G401 (cell line): ENCODE measurements at places on chromosomes 1 and 21. TPM values are rescaled to one million over a fixed set of nuclear protein-coding genes. Genes with fewer than 3 reads are reported as not detected.

DNA sequence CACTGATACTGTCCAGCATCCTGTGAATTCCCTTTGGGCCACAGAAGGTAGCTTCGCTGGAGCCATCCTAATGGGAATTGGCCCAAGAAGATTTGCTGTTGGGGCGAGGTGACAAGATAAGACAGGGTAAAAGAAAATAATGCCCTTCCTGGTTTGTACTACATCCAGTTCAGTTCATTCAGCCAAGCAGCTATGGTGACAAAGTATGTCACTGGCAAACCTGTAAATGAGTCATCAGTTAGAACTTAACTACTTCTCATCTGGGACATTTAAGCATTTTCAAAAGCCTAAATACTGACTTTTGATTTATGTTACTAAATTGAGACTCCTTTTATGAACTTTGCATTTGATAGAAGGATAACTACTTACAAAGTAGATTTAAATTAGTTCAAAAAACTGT, 54.2 kb downstream of the WDR64 start:
- DNase-seq = no peak

- no peak for DNase-seq
Measured at GRCh38 chr21:42835211-42835610, 44.1 kb downstream of the WDR4 start.

DNA sequence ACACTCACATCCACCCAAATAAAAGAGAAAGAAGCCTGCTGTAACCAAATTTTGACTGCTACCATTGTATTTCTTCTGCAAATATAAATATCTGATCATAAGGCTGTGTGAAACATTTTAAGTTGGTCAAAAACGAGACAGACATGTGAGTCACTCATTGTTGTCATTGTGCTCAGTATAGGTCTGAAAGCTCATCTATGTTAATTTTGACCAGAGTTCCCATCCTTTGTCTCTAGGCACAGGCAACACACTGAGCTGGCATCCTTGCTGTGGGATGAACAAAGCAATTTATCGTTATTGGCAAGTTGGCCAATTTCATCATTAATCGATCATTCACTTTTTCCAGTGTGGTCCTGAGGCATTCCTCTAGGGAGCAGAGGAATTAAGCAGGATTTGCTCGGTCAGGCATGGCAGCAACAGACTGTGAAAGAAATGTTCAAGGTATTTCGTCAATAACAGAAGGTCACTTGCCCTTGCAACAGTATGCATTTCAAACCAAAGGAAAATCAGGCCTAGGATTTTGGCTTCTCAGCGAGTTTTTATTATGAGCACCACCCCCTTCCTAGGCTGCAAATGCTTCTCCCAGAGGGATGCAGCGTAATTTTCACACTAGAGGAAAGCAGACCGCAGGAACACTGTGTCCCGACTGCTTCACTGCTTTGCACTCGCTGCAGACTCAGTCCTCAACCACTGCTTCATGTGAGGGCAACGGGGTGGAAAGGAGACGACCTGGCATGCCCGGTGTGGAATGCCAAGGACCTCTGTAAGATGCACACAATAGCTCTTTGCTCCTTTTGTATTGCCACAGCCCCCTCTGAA, 87.9 kb upstream of the SMYD2 start:
- DNase-seq = no peak

PTPN22 gene
- total RNA-seq = not detected in 2 replicates

DNA sequence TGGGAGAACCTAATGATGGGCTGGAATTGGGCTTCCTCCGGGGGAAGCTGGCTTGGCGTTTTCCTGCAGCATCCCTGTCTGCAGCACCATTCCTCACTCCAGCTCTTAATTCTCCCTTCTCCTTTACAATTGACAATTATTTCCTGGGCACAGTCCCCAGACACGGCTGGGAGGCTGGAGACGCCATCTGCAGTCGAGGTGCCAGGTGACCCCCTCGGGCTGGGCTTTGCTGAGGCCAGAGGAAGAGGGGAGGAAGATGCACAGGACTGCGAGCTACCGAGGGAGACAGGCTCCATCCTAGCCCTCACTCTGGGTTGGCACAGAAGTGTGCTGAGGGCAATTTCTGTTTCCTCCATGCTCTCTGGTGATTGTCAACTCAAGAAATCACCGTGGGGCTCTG, 453.8 kb downstream of the PTPRU start:
- DNase-seq = peak; percentile 26

DNA sequence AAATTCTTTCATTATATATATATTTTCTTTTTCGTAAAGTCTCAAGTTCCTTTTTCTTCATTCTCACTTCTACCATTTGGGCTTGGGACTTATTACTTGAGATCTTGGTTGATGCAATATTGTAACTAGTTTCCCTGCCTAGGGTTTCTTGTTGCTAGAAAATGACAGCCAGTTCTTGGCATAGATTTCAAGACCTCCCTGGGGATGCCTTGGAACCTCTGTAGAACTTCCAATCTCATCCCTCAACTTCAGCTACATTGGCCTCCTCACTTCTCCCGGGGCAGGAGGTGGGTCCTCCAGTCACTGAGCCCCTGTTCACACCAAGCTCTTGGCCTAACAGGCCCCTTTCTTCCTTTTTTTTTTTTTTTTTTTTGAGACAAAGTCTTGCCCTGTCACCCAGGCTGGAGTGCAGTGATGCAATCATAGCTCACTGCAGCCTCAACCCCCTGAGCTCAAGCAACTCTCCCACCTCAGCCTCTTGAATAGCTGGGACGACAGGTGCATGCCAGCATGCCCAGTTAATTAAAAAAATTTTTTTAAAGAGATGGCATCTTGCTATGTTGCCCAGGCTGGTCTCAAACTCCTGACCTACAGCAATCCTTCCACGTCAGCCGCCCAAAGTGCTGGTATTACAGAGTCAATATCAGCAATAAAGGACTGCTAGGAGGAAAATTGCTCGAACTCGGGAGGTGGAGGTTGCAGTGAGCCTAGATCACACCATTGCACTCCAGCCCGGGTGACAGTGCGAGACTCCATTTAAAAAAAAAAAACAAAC, 33.1 kb downstream of the MAP3K7CL start:
- DNase-seq = no peak

FCRL1 gene
- not detected in 2 replicates for total RNA-seq

DNA sequence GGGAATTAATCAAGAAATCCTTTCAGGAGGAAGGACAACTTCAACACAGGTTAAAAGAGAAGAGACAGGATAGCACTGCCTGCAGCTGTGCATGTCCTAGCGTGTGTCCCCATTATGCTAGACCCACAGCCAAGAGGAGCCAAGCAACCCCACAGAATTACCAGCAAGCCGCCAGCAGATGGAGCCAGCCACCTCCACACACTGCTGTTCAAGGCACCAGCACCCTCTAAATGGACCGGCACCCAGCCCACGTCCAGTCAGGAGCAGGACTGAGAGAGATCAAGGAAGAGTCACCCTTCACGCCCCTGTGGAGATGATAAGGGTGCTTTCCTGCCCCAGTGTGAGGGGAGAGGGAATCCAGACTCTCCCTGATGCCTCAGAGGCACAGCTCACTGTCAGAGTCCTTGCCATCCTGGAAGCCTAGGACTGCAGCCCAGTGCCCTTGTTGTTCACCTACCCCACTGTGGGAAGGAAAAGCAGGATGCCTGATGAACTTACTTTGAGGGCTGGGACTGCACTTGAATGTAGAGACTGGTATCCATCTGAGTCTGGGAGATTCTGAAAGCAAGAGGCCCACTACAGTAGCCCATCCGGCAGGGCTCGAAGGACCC, 37.1 kb upstream of the CTTNBP2NL start:
- DNase-seq = peak; percentile 83

RUNX3 gene
- 0.17 TPM in 1 of 2 replicates, not detected in the other for total RNA-seq

DNA sequence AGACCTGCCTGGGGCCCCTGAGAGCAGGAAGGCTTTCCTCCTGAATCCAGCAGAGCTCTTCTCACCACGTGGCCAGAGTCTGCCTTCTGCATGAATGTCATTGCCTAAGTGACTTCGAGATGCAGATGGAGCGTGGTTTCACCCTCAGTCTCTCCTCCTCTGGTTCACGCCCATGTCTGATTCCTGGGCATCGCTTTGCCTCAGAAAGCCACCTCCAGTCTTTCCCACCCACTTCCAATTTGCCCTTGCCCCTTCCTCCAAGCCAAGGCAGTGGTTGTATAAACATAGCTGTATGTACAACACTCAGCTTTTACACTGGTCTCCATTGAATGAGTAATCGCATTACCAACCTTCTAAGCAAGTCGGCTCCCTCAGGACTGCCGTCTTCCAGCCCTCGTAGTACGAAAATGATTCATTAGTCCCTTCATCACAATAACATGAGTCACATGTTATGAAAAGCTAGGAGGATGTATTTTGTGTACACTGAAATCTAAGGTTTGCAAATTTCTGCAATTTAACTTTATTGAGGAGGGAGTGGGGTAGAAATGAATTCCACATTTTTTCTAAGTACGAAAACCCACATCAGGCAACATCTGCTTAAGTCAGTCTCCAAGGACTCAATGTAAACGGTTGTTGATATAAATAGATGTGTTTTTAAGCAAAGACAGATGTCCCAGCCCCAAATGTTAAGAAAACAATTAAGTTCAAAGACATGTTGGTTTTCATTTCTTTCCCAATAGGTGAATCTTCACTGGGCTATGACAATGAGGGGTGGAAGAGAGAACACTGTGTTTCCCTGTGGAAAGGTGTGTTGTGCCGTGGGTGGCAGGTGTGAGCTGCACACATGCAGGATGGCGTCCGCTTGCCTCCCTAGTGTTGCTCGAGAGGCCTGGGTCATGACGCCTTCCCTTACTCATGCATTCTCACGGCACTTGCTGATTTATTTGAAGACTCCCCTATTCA, 32.3 kb upstream of the ETS2 start:
- no peak for DNase-seq

DNA sequence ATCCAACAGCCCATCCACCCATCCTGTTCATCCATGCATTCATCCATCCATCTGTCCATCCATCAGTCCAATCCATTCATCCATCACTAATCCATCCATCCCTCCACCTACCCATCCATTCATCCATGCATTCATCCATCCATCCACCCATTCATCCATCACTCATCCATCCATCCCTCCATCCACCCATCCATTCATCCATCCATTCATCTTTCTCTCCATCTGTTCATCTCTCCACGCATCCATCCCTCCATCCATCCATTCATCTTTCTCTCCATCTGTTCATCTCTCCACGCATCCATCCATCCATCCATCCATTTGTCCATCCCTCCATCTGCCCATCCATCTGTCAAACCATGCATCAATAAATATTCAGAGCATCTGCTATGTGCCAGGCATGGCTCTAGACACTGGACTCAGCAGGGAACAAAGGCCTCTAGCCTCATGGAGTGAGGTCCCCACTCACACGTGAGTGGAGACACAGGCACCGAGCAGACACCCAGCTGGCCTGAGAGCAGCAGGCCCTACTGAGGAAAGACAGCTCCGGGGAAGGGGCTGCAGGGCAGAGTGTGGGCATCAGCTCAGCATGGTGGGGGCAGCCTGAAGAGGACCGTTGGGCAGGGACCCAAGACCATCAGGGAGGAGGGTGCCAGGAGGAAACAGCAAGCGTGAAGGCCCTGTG, 9.6 kb downstream of the KRTAP10-1 start:
- DNase-seq = no peak

DNA sequence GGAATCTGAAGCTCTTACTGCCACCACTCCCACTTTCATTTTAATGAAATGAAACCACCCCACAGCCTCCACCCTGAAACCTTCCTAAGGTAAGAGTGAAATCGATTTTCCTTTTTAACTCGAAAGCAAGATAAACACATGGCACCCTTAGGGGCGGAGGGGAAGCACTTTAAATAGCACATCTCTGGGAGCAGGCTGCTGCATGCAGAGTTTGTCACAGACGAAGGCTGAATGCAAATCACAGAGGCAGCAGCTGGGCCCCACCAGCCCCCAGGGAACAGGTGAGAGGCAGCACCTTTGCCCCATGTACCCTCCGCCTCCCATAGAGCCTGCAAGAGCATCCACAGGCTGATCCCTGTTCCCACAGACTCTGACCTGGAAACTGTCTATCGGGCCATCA, 60.0 kb upstream of the GRIK3 start:
- no peak for DNase-seq

LCE2A gene
- not detected in 2 replicates for total RNA-seq

DNA sequence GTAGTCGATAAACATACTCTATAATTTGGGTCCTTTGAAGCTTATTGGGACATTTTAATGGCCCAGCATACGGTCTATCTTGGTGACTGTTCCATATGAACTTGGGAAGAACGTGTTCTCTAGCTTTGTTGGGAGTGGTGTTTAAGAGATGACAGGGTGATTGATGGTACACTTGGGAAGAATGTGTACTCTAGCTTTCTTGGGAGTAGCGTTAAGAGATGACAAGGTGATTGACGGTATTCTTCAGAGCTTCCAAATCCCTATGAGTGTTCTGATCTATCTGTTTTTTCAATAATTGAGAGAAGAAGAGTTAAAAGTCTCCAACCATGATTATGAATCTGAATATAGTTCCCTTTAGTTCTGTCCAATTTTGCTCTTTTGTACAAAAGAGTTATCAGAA, 9.4 kb downstream of the NPHP4 start:
- no peak for DNase-seq

DNA sequence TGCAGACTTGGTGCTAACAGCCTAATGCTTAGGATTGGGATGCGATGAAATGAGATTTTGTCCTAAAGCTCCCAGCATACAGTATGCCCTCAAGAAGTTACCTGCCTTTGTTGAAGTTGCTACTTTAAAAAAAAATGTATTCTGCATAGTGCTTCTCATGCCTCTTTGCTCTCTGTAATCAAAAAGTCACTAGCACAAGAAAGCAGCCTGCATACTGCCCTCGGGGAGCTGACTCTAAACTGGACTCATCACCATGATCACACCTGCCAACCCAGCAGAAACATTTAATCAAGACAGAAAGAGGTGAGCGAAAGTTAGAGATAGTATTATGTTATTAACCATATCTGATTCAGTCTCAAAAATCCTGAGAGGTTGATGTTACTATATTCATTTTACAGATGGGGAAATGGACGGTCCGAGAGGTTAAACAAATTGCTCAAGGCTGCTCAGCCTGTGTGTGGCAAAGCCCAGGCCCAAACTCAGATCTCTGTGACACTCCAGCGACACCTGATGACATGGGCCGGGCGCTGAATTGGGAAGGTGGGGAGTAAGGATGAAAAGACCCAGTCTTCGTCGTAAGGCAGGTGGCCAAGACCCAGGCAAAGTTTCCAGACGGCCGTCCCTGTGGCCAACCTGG, 1.1 kb downstream of the BATF3 start:
- DNase-seq = no peak

DNA sequence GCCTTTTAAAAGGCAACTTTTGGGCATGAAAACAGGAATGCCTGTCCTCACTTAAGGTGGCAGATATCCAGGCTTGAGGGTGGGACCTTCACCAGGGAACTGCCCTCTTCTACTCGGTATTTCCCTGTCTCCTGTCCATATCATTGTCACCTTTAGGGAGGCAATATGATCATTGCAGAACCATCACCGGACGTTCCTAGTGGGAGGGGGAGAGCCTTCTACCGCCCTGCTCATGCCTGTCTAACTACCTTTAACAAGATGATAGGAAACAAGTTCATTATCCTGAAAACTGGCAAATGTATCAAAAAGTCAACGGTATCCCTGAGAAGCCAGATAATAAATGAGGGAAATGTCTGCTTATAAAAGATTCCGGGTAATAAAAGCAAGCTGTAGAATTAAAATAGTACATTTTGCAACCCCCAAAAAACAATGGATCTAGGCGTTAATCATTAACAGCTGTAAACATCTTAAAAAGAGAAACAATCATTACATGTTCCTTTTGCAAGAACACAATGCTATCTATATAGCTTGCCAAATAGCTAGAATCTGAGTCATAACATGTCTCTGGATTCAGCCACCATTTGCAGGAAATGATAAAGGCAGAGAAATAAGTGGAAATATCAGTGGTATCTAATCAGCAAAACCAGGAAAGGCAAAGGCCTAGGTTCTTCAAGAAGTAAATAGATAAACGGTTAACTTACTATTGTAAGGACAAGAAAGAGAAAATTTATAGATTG, 852.9 kb upstream of the ADGRL4 start:
- DNase-seq = no peak

PRAMEF4 gene
- not detected in 2 replicates for total RNA-seq
